ENCODE measurements at places on chromosomes 16 and 17. TPM values are rescaled to one million over a fixed set of nuclear protein-coding genes. Genes with fewer than 3 reads are reported as not detected.

The TBC1D3E gene
- total RNA-seq, result not detected

The GINS3 gene
- 1.4 TPM for total RNA-seq

GRCh38 chr16:48608452-48608851 lies 1.5 kb downstream of the N4BP1 start:
- DNase-seq, result no peak

DNA sequence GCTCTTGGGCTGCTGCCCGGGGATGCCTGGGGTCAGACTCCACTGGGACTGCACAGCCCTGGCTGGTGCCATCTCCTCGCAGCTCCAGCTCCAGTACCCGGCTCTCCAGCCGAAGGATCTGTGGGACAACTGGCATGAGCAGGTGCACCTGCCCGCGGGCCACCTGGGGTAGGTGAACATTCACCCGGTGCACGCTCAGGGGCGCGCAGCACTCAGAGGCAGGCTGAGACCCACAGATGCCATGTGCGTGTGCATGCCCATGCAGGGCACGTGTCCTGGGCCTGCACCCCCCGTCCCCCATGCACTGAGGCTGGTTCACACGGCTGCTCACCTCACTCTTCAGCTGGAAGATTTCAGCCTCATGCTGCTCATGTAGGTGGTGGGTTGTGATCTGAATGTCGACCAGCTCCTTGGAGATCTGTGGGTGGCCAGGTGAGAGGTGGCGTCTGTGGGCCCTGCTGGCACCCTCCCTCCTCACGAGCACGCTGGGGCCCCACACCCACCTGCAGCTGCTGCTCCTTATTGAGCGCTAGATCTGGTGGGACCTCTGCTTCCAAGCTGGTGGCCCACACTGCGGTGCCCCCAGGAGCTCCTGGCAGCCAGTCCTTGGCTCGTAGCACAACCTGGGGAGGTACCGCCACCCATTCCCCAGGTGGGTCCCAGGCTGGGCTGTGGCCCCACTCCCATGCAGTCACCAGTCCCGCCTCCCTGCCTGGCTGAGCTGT lies 618 bp downstream of the CCDC78 start:
- DNase-seq, result no peak

DNA sequence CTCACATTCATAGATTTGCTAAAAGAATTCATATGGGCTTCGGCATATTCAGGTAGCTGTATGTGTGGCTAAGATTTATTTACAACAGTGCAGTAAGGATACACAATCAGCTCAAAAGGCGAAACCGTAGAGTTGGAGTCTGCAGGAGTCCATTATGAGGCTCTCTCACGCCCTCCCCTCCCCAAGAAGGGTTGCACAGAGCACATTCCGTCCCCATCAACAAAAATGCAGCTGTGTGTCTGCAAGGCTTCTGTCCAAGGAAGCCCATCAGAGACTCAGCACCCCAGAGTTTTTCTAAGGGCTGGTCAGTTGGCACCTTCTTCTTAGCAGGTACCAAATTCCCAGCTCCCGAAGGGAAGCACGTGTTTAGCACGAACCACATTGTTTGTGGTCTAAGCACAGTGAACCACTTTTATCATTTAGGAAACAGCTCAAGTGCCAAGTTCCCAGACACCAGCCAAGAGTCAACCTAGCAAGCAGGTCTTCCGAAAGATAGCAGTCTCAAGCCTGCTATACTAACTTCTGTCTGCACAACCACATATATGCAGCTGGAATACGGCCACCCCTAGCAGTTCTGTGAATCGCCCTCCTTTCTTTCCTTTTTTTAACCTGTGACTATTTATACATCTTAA lies 28.5 kb upstream of the MEAK7 start:
- no peak for DNase-seq

GRCh38 chr17:81438007-81438659 lies 42.9 kb downstream of the BAHCC1 start:
- DNase-seq, result no peak

All from naive thymus-derived CD4-positive, alpha-beta T cell (primary cell).